ENCODE measurements at places on chromosomes 2 and 18.

GRCh38 chr2:106356291-106356690, 111.9 kb downstream of the RGPD3 start:
- no peak for DNase-seq

GRCh38 chr2:148968301-148968700, 70.2 kb upstream of the LYPD6B start:
- no peak for DNase-seq

DNA sequence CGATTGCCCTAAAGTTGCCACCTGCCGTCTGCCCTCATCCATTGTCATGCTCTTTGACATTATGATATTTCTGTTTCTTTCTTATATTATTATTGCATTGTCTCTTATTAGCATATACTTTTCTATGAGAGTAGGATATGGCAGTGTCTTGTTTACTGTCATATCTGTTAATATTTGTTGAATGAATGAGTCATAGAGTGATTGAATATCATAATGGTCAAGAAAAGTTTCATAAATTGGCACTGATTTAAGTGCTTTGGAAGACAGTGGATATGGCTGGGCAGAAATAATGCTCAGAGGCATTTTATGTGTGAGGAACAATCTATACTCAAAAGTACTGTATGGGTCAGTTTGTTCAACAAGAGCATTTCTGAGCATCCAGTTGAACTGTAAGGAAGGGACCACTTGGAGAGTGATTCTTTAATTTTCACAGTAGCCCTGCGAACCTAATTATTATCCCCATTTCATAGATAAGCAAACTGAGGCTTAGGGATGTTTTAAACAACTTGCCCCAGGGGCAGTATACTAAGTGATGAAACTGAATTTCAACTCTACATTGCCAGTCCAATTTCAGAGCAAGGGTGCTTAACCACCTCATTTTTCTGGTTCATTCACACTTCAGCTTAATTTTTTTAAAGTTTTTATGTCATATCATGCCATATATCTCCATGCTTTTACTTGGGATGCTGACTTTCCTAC, 175.5 kb upstream of the FOSL2 start:
- DNase-seq = no peak

DNA sequence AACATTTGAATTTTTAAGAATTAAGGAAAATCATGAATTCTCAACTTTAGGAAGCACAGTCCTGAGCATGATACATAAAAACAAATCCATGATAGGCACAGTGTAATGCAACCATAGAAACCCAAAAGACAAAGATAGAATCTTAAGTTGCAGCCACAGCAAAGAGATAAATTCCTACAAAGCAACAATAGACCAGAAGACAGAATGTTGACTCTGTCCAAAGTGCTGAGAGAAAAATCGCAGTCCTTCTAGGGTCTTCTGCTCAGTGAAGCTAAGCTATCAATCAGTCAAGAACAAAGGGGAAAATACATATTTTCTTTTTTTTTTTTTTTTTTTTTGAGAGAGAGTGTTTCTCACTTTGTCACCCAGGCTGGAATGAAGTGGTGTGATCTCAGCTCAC, 22.0 kb upstream of the FHOD3 start:
- DNase-seq = no peak

DNA sequence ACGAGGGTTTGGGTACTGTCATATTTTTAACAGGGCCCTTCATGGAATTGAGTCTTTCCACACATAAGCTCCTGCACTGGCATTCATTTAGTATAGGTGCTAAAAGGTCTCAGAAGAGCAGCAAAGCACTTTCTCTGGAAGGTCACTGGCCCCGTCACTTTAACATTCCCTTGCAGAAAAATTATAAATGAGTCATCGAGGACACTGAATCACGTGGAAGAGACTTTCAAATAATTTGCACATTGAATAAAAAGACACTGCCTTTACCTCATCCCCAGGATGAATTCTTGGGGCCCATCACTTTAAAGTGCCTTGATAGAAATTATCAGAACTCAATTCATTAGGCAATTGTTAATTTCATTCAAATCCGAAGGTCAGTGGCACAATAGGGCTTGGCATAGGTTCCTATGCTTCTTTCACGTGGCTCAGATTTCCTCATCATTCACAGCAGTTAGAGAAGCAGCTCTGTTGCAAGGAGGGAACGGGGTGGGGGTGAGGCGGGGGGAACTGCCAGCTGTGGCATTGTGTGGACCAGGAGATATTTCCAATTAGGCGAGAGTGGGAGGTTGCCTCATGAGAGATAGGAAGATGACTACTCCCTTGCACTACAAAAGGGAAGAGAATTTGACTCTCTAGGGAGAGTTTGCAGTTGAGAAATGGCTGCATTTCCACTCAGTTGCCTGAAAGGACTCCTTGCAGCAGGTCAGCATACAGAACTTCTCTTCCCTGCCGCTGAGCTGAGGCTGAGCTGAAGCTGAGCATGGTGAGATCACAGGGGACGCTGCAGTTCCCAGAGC, 86.3 kb upstream of the NPAS2 start:
- DNase-seq = no peak

DNA sequence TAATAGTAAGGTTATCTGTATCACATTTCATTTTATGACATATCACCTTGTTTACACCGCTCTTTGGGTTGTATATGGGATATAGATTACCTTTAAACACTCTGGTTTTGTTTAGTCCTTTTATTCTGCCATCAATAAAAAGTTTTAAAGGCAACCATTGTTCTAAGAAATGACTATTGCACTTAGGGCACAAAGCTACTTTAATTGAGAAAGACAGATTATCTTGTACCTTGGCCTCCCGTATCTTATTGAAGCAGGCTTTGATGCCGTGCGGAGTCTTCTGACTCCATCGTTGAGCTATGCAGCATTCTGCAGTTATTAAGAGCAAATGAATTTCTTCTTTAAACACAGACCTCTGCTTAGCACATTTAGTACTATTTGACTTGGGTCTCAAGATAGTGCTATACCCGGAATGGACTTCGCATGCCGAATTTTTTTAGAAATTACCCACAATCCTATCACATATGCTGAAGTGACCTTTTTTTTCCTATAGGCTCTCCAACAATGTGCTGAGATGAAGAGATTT, 16.7 kb downstream of the PKDCC start:
- peak; percentile 67 for DNase-seq

GRCh38 chr18:42417189-42417588, 462.2 kb downstream of the PIK3C3 start:
- DNase-seq = no peak

GRCh38 chr2:99663641-99664040, 173.8 kb upstream of the REV1 start:
- DNase-seq = no peak
